ENCODE measurements at places on chromosomes 11 and 22. TPM values are rescaled to one million over a fixed set of nuclear protein-coding genes. Genes with fewer than 3 reads are reported as not detected.

GRCh38 chr11:6850526-6850925, 5.0 kb downstream of the OR10A5 start:
- no peak for DNase-seq

- DNase-seq: no peak
These were observed 1021.2 kb downstream of the TBC1D22A start for GRCh38 chr22:47783433-47784366.

Gene MRPL21
- polyA plus RNA-seq: 51.5 TPM

GRCh38 chr11:29373725-29374124, 643.1 kb downstream of the KCNA4 start:
- no peak for DNase-seq
